ENCODE measurements at places on chromosomes 5 and 9. TPM values are rescaled to one million over a fixed set of nuclear protein-coding genes. Genes with fewer than 3 reads are reported as not detected.

Gene OCLN
- 6.2 TPM for total RNA-seq

Gene CCL27
- 0.36 TPM for total RNA-seq

Gene SNCAIP
- 6.2 TPM for total RNA-seq

Gene C8G
- total RNA-seq: not detected

Gene FAM193B
- total RNA-seq: 29.2 TPM

Gene SAXO1
- under 0.01 TPM for total RNA-seq

Gene SOX30
- total RNA-seq: under 0.01 TPM

Gene PURA
- 30.1 TPM for total RNA-seq

DNA sequence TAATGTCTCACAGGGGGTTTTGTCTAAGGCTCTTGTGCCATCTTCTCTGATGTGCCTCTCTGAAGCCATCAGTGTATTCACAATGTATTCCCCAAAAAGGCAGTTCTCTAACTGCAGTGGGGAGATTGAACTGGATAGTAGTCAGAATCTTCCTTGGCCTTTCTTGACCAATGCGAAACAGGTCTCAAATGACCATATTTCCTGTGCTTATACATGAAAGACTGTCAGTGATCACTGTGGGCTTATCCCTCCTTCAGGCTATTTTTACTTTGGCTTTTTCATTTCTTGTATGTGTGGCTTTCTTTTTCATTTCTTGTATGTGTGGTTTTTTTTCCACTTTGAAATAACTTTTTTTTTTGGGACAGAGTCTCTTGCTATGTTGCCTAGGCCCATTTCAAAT is 19.7 kb downstream of the HMGXB3 start:
- DNase-seq: no peak

DNA sequence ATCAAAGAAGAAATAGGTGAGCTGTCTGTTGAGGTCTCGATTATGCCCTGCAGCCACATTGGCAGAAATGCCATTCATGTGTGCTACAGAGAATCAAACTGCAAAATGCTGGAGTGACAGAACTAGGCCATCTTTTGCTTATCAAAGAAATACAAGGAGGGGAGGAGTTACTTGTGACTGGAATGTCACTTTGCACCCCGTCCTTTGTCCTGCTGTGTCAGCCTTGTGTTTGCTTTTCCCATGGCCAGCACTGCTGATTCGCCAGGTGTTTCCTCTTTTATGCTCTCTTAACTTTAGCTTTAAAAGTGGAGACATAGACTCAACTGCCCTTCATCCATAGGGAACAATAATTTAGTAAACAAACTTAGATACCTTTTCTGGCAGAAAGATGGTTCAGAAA is 54.3 kb downstream of the SLC46A2 start:
- DNase-seq: no peak

GRCh38 chr5:60178101-60178500 is 284.6 kb upstream of the PDE4D start:
- no peak for DNase-seq

- peak; percentile 42 for DNase-seq
These were observed 552.2 kb upstream of the RIOK2 start for GRCh38 chr5:97735209-97735608.

- DNase-seq: no peak
These were observed 276.5 kb downstream of the SLIT3 start for GRCh38 chr5:169024421-169024820.

DNA sequence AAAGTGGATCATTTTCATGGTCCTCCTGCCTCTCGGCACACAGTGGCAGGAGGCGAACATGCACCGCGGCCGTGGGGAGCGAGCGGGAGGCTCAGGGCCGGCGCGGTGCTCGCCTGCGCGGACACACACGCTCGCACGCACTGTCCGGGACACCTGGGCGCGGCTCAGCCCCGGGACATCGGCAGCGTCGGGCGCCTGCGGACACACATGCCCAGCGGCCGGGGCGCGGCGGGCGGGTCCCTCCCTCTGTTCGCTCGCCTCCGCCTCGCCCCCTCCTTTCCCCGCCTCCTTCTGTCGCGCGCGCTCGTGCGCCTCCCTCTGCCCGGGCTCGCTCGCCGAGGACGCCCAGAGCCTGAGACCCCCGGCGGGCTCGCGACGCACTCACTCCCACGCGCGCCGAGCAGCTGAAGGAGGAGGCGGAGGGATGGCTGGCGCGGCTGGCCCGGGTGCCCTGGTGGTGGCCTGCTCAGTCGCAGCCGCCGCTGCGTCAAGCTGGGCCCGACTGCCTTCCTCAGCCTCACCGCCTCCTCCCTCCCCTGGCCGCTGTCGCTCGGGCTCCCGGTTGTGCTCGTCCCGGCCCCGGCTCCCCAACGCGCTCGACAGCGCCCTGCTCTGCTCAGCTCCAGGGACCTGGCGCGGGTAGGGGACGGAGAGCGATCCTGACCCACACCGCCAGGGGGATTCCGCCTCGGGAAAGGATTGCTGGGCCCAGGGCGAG is at the start of gene FRMD3:
Gene FRMD3, minus strand, starts transcription at position 230 of the 718 bp plus-strand sequence. Its CDS starts 170 bp downstream, at position 60.
- DNase-seq: peak; percentile 88

DNA sequence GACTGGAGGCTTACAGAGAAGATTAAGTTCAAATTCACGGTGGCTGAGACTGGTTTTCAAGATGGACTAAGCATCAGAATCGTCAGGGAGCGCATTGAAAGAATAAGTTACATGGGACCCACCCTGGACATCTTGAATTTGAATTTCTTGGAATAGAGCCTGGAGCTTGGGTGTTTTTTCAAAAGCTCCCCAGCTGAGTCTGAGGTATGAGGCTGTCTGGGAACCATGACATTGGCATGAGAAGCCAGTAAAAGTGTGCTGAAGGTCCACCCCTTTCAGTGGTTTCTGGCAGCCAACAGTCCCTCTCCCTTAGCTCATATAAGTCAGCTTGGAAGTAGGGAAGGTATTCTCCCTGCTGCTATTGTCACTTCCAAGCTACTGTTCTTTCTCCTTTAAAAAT is 97.8 kb downstream of the MAST4 start:
- DNase-seq: no peak
